ENCODE measurements at places on chromosomes 7 and 10.

- DNase-seq = no peak
These were observed 72.9 kb upstream of the GRID1 start for GRCh38 chr10:86439544-86439943.

DNA sequence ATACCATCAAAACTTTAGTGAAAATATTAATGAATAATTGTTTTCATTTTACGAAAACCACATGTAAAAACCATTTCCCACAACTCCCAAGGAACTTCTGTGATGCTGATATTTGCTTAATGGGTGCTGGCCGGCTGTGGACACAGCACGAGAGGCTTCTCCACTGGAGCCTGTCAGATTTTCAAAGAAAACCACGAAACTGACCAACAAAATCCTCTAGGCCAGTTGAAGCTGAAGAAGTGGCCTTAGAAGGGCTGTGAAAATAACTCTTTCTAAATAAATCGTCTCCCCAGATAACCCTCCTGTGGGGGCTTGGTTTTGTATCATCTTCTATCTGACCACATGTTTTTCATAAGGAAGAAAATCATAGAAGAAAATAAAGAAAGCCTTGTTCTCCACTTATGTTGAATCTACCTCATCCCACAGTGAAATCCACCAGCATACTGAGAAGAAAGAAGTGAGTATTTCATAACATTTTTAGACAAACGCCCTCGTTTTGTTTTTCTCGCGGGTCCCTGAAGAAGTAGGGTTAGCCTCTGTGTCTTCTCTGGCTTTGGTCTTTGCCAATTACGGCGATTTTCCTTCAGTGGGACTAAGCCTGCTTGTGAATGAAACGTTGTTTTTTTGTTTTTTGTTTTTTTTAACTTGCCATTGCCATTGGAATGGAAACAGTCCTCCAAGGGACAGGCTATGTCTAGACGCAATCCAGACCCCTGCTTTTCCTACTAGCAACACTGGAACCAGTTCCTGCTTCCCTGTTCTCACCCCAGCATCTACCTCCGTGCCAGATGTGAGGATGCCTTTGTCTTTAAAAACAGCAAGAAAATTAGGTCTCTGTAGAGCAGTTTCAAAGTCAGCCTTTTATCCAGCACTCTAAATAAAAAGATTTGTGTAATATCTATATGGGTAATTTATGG, 123.9 kb downstream of the ADAM12 start:
- no peak for DNase-seq

DNA sequence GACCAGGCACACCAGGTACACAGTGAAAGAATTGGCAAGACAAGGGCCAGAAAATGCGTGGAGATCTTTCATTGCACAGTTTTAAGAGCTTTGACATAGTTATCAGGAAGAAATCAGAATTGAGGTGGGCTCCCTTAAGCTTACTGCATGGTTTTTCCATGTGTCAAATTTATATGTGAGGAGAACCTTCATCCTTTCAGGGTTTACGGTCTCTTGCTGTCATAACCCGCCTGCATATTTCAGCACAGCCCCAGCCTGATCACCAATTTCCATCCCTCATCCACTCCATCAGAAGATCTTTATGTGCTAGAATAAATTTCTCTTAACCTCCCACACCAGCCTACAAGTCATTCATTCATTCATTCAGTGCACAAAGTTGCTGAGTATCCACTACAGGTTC, 373.1 kb downstream of the KCNMA1 start:
- no peak for DNase-seq

DNA sequence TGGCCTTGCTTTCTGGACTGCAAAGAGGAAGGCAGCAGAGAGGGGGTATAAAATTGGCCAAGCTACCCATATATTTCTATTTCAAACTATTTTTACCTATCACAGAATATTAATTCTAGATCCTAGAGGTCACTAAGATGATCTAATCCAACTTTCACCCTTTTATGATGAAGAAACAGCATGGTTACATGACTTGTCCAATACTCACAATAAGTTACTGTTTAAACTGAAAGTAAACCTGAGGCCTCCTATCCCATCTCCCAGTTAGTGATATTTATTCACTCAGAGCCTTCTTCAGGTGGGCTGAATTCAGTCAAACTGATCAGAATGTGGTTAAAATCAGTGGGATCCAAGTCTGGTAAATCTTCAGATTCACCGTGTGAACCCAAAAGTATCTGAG, 1345.1 kb downstream of the XPNPEP1 start:
- DNase-seq = no peak

GRCh38 chr7:157432541-157432956, 95.7 kb downstream of the DNAJB6 start:
- peak; percentile 26 for DNase-seq

GRCh38 chr10:18056583-18056982, 83.6 kb upstream of the CACNB2 start:
- no peak for DNase-seq

DNA sequence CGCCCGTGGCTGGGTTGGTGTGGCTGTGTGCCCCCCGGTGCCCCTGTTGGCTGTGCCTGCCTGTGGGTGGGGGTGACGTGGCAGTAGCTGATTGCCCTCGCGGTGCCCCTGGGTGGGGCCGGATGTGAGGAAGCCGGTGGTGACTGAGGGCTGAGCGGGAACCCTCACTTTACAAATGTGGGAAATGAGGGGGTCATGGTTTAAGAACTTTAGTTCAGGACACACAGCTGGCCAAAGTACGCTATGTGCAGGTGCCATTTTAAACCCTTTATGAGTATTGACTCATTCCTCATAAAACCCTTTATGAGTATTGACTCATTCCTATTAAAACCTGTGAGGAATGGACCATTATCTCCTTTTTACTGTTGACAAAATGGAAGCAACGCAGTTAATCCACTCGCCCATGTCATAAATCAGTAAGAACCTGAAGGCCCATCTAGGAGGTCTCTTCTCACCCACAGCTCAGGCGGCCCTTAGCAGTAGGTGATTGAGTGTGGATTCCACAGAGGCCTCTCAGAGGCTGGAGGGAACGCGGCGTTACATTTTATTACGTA, 290.1 kb upstream of the COBL start:
- no peak for DNase-seq

DNA sequence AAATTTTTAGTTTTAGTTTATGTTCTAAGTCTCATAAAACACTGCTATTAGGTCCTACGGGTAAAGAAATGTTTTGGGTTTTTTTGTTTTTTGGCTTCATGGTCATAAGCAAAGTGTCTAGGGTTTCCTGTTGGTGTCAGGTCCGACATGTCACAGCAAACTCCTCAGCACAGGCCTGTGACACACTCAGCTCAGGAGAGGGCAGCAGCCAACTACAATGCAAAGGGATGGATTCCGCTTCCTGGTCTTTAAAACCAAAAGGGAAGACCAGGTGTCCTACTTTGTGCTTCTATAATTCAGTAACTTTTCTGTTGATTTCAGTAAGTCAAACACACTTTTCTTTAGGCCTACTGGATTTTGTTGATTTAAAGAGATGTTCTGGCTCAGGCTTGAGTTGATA, 83.8 kb upstream of the MACROH2A2 start:
- no peak for DNase-seq

DNA sequence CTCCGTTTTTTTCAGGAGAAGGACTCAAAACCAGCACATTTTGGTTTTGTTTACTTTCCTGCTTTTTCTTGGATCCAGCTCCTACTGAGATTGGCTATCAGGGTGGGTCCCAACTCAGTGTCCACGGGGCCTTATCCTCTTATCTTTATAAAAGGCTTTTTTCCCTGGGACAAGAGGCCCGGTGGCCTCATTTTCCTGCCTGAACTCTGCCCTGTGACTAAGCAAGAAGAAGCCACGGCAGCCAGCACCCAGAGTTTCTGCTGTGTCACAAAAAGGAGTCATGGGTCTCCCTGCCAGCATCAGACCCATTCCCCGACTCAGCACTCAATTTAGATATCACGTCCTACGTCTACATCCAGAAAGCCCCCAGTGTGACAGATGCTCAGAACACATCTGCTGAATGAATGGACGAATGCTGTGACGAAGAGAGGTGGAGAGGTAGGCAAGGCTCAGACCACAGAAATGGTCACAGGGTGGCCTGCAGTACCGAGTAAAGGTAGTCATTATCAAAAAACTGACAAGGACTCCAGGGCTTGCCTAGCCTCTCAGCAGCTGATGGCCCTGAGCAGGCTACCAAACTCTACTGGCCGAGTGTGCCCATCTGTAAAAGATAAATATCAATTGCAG, 16.7 kb downstream of the DLG5 start:
- DNase-seq = peak; percentile 21

- no peak for DNase-seq
These were observed 20.9 kb upstream of the CYP3A43 start for GRCh38 chr7:99806839-99807478.

Data from dermis microvascular lymphatic vessel endothelial cell (primary cell).